ENCODE measurements at places on chromosomes 16 and 17.

- DNase-seq: no peak
These were observed 203.1 kb downstream of the MSI2 start for GRCh38 chr17:57459286-57459915.

GRCh38 chr17:77086433-77087010, 54.2 kb upstream of the SEC14L1 start:
- DNase-seq: peak; percentile 39

DNA sequence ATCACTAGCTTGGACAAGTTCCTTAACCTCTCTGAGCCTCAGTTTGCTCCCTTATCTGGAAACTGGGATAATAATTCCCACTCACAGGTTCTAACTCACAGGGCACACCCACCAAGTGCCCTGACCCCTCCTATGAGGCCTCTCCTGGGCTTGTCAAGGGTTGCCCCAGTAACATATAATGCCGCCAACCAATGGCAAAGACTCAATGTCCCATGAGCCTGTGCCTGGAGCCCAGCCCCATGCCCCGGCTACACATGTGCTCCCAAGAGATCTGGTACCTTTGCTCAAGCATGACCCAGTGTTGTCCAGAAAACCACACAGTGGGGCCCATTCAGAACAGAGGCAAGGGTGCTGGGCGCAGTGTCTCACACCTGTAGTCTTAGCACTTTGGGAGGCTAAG, 8.5 kb upstream of the FBXL19 start:
- no peak for DNase-seq

DNA sequence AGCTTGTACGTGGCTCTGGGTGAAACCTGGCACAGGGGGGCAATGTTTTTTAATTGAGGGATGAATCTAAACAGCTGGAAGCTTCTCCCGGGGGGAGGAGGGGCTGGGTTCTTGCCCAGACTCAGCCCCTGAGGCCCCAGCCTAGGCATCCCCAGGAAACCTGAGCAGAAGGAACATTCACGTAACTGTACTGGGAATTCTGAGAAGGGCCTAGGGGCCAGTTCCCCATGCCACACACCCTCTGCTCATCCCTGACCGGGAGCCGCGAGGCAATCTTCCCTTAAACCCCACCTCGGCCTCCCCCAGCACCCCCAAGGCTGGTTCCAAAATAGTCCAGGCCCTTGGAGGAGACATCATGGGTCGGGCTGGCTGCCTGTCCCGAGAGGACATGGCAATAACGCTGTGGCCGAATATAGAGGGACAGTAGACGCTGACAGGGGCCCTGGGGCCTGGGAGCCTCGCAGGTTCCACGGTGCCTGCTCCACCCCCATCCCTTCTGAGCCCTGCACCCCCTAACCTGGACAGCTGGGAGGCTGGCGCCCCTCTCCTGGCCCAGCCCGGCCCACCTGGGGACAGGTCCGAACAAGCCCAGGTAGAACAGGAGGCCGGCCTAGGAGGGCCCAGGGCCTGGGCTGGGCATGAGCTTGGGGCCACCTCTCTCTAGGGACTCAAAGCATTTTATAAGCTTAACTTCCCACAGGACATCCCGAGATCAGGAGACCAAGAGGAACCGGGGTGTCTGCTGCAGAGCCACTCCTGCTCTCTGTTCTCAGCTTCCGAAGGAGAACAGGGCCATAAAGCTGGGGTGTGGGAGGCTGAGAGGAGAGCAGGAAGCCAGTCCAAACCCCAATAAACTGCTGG, 83.2 kb upstream of the TOB1 start:
- DNase-seq: no peak

DNA sequence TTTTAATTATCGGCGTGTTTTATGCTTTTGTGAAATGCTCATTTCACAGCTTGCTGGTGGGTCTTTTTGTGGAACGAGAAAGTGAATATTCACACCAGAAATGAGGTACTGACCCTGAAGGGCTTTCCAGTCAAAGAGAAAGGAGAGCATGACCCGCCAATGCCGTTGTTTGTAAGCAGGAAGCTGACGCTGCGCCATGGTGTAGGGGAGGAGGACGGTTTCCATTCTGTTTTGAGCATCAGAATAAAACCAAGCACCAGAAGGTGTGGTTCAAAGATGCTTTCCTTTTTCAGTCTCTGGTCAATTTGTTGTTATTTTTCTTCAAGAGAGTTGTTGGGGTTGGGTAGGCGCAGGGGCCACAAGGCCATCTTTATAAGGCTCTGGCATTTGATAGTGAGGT, 669.3 kb downstream of the WWOX start:
- DNase-seq: no peak

DNA sequence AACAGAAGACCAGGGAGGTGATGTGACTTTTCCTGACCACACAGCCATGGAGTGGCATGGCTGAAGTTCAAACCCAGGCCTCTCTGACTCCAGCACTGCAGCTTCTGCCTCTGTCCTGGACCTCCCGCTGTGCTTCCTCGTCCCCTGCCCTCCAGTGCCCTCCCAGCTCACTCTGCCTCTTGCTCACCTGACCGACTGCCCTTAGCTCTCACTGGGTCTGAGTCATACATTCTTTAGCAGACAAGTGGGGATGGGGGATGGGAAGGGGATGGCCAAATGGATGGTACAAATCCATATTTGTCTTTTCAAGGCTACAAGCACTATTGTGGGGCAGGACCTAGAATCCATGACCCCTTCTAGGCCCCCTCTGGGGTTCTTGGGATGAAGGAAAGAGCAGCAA, 33.0 kb downstream of the PITPNM3 start:
- DNase-seq: no peak

- DNase-seq: no peak
These were observed 76.3 kb downstream of the GAS7 start for GRCh38 chr17:10121971-10122707.

DNA sequence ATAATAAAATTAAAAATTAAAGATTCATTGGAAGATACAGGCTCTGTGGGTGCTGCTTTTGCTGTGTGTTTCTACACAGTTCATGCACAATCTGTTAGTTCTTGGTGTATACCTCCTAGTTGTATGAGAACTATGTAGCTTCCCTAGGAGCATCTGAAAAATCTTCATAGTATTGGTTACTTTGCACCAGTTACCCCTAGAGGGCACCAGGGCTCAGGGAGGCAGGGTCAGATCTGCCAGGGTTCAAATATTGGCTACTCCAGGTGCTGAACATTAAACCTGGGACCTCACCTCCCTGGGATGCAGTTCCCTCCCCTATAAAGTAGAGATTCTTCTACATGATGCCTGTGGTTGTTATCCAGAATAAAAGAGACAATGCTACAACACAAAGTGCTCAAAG, 583.0 kb upstream of the CDH11 start:
- DNase-seq: no peak

- no peak for DNase-seq
These were observed 120.2 kb upstream of the SALL1 start for GRCh38 chr16:51271156-51271701.

DNA sequence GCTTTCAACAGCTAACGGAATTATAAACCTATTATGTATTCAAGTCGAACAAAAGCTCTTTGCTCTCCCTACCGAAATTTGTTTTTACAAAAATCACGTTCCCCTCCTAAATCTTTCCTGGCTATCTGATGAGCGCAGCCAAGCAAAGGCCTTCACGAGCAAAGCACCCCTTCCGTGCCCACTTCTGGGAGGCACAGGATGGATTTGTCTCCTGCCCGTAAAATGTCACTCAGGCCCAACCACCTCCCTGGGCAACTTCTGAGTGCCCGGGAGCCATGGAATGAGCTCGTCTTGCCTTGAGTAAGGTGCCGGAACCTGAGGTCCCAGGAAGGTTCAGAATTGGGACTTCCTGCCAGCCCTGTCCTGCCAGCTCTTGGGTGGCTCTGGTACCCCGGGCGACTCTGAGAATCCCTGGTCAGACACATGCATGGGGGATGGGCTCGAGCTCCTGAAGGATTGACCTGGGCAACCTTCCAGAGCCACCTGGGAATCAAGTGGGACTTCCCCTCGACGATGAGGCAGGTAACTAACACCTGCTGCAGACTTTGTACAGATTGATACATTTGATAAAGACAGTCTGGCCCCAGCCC, 19.8 kb downstream of the SLC7A5 start:
- no peak for DNase-seq

DNA sequence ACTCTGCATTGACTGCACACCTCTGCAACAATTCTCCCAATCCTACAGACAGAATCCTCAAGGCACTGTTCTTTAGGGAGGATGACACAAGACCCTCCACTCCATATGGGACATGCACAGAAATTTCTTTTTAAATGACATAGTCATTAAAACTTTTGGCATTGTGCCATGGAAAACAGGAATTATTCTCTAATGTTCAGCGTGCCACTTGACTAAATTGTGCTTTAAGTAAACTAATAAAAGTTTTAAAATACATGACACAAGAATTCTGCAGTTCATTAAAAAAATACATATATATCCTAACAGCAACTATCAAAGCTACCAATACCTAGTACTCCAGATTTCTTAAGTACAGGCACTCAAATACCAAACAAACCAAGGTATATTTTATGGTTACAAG, 16.0 kb downstream of the CEP112 start:
- no peak for DNase-seq

DNA sequence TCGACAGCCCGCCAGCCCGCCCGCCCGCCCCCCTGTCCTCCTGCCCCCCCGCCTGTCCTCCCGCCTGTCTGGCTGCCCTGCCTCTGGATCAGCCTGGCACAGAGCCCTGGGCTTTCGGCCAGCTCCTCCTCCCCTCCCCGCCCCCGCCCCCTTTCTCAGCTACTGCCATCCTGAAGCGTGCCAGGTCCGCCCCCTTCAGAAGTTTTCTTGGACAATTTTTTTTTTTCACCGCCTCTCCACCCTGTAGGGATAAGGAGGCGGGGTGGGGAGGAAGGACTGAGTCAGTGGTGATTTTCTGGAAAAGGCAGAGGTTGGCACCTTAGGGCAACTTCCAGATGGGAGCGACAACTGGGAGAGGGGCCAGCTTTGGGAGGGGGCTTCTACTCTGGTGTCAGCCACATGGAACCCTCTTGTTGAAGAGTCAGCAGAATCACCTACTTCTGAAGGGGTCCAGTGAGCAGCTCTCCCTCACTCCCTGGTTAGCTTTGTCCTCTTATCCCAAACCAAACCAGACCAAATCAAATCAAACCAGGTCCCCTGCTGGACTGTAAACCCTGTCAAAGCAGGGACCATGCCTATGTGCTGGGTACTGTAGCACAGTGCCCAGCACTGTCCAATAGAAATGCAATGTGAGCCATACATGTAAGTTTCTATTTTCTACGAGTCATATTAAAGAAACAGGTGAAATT, 19.7 kb downstream of the IGF2BP1 start:
- DNase-seq: no peak

DNA sequence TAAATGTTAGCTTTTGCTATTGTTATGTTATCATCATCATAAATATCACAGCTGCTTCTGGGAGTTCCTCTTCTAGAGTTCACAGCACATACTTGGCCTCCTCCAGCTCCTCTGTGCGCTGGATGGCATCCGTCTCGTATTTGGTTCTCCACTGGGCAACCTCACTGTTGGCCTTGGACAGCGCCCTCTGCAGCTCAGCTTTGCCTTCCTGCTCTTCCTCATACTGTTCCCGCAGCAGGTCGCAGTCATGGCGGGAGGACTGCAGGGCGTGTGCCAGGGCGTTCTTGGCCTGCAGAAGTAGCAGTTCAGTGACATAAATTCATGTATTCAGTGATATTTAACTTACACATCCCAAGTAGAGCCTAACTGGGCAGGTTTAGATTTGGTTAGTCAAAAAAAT, 23.4 kb downstream of the MYH8 start:
- DNase-seq: no peak

GRCh38 chr17:35726953-35727460, 4.4 kb upstream of the RASL10B start:
- no peak for DNase-seq

GRCh38 chr16:4202615-4203345, 39.1 kb downstream of the SRL start:
- DNase-seq: no peak

- DNase-seq: no peak
These were observed 7.9 kb upstream of the MFSD6L start for GRCh38 chr17:8806926-8807550.
